ENCODE measurements at places on chromosomes 11 and 22.

- no peak for DNase-seq
Measured at GRCh38 chr11:62435846-62436660, 17.2 kb downstream of the SCGB1A1 start.

DNA sequence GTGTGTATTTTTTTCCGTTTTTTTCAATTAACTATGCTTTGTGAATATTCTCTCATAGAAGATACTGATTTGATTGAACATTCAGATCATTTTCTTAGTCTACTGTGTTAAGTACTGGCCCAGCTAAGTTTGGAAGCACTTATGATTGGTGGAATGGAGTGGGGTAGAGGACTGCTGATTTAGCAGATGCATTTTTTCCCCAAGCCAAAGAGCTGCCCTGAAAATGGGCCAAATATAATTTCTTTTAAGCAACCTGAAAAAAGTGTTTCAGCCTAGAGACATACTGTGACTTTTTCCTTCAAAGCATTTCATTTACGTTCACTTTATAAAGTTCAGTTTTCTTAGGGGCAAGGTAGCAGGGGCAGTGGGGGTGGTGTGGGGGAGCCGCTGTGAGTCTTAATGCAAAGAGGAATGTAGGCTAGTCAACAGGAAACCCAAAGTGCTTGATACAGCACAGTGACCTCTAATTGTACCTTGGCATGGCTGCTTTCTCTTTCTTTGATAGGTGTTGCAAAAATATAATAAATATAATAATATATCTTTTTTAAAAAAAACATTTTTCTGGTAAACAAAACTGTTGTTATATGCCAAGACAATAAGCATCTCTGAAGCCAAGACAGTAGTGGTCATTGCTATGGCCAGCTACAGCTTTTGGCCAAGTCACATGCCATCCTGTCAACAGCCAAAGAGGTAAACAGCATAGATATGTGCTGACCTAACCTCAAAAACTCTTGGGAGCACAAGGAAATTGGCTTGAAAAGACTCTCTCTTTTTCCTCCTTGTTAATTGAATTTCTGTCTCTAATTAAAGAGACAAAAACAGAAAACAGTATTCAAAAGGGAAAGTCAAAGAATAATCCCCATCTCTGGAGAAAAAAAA, 58.8 kb downstream of the LIF start:
- no peak for DNase-seq

DNA sequence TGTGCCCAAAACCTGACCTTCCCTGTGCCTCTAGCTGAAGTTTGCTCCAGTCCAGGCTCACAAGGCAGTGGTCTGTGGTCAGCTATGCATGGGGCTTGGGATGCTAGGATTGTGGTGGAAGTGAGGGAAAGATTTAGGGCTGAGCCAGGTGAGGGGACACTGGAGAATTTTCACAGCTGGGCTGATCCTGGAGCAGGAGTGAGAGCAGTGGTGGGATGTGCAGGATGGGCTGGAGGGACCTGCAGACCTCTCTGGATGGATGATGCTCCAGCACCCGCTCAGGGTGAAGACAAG, 23.9 kb upstream of the KDM2A start:
- no peak for DNase-seq

- DNase-seq = no peak
Measured at GRCh38 chr11:106939157-106939556, 79.1 kb downstream of the GUCY1A2 start.

DNA sequence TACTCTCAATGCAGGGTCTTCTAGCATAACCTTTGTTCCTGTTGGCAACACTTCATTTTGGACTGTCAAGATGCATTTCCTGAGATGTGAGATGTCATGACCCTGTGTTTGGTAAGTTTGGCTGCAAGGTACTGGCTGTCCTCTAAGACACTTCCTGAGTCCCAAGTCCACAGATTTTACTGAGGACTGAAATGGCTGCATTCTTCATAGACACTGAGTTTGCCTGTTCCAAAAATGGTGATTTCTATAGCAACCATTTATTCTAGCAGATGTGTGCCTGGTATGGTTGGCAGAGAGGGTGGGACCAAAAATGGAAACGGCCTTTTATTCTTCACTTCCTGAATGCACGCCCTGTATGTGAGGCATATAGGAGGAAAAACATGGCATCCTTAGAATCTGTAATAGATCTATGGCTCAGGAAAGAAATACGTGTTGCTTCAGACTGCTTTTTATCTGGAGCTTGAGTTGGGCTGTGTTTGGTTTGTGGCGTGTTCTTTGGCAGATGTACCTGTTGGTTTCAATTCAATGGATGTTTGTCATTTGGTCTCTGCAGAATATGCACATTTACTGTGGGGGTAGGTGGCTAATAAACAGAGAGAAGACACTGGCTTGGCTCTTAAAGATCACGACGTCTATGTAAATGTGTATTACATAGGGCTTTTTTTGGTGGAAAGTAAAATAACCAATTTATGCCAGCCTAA, 62.4 kb downstream of the ZBTB16 start:
- DNase-seq = no peak

- no peak for DNase-seq
Measured at GRCh38 chr22:25361899-25362214, 142.4 kb downstream of the CRYBB2 start.

- DNase-seq = no peak
Measured at GRCh38 chr22:25360411-25360810, 141.0 kb downstream of the CRYBB2 start.

DNA sequence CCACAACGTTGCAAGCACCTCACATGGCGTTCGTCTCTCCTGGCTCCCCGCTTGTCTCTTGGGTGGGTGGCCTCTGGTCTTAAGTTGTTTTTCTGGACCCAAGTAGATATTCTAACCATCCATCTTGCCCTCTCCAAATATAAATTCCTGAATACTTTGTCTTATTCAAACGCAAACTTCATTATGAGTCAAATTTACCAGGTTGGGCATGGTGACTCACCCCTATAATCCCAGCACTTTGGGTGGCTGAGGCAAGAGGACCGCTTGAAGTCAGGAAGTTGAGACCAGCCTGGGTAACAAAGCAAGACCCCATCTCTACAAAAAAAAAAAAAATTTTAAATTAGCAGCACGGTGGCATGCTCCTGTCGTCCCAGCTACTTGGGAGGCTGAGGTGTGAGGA, 5.1 kb upstream of the IGSF9B start:
- no peak for DNase-seq

DNA sequence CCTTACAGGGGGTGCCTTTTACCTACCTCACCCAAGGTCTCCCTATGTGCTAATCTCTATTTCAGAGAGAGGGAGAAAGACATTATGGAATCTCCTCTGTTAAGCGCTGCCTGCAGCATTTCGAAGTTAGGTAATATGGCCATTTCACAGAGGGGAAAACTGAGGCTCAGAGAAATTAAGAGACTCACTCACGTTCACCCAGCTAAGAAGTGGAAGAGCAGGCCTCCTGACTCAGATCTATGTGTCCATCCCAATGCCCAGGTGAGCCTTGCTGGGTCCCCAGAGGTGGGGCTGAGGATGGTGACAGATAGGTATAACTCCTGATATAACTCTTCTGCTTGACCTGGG, 147.0 kb downstream of the FBXO7 start:
- DNase-seq = no peak

- no peak for DNase-seq
Measured at GRCh38 chr11:104704146-104704830, 194.0 kb downstream of the CASP12 start.

DNA sequence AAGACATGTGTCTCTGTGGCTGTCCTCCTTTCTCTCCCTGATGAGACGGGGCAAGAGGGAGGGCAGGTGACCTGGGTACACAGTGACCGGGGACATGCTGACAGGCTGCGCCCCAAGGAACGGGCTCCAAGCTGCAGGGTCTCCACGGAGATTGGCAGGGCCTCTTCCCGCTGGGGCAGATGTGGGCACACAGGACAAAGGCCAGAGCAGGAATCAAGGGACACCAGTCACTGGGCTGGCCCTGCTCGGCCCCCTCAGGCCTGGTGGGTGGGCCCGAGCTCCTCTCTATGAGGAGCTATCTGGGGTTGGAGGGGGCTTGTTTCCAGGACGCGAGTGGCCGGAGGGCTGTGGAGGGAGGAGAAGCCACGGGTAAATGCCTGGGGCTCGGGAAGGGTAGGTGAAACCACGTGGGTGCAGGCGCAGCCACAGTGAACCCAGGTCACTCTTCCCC, 11.2 kb downstream of the PNPLA5 start:
- no peak for DNase-seq

DNA sequence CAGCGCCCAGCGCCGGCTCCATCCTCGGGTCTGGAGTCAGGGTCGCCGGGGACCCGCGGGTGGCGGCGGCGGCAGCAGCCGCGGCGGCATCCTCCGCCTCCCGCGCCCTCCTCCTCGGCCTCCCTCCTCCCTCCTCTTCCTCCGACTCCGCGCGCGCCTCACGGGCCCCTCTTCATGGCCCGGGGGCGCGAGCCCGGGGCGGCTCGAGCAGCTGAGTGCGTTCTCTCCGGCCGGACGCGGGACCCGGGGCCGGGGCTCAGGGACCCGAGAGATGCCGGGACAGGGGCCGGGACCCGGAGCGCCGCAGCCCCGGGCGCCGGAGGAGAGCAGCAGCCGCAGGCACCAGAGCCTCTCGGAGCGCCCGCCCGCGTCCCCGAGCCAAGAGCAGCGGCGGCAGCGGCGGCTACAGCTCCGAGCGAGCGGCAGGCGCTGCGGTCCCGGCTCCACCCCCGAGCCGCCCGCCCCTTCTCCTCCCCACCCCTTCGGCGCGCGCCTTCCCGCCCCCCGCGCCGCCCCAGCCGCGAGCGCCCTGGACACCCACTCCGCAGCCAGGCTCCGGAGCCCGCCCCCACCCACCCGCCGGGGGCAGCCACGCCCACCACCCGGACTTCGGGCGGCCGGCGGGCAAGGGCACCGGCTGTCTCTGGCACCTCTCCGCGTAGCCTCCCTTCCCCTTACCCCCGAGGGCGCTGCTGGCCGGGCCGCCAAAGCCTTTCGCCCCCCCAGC, at the start of gene CHST1:
TSS of gene CHST1 (minus strand) at position 417 of the 727 bp plus-strand sequence. CDS start 14,699 bp downstream, outside the sequence.
- no peak for DNase-seq

GRCh38 chr11:2474059-2474901, 29.5 kb downstream of the KCNQ1 start:
- no peak for DNase-seq

- DNase-seq = no peak
Measured at GRCh38 chr22:30945653-30946052, 22.9 kb downstream of the MORC2 start.

GRCh38 chr11:125663910-125664309, 16.7 kb downstream of the ACRV1 start:
- no peak for DNase-seq

DNA sequence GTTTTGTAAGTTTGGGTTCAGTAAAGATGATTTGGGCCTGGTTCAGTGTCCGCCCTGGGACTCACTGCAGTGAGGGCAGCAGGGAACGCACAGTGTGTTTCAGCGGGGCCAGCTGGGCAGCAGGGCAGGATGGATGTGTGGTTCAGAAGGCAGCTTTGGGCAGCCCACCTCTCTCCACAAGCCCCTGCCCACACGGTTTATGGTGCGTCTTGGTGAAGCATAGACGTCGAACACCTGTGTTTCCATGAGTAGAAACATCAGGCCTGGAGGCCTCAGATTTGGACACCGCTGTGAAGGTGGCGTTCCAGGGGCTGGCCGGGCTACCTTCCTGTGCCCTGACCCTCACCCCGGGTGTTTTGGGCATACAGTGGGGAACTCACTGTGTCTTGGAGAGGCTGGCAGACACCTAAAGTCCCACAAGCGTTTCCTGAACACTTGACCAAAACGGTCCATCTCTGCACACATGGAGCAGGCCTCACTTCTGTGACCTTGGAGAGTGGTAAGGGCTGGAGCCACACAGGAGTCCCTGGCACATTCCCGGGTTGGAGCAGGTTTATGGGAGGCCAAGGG, 59.0 kb downstream of the ST14 start:
- DNase-seq = no peak

GRCh38 chr11:64018310-64018709, 17.4 kb upstream of the FLRT1 start:
- no peak for DNase-seq

DNA sequence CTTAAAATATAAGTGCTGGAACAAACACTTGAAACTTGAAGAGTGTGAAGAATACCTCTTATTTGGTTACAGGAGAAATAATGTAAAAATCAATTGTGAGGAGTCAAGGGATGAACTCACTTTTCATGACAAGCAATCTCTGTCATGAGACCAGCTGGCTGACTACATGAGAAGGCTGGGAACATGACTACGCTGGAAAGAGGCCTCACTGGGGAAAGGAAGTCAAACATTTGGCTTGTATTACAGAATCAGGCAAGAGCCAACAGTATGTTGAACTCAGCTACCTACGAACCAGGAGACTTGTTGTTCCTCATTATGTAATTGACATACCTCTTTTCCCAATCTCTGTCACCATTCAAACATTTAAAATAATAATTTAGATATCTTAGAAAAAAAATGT, 14.4 kb downstream of the DCDC1 start:
- DNase-seq = no peak

DNA sequence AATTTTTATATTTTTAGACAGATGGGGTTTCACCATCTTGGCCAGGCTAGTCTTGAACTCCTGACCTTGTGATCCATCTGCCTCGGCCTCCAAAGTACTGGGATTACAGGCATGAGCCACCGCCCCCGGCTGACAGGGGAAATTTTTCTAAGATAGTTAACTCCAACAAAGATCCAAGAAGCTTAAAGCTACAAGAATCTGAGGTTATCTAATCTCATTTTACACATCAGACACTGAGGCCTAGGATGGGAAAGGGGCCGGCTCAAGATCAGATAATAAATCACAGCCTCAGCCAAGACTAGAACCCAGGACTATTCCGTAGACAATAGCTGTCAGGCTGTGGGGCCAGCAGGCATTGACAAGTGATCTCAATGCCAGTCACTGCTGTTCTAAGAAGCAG, 94.0 kb downstream of the AMBRA1 start:
- DNase-seq = no peak

- no peak for DNase-seq
Measured at GRCh38 chr11:6225896-6226295, 8.5 kb downstream of the FHIP1B start.

DNA sequence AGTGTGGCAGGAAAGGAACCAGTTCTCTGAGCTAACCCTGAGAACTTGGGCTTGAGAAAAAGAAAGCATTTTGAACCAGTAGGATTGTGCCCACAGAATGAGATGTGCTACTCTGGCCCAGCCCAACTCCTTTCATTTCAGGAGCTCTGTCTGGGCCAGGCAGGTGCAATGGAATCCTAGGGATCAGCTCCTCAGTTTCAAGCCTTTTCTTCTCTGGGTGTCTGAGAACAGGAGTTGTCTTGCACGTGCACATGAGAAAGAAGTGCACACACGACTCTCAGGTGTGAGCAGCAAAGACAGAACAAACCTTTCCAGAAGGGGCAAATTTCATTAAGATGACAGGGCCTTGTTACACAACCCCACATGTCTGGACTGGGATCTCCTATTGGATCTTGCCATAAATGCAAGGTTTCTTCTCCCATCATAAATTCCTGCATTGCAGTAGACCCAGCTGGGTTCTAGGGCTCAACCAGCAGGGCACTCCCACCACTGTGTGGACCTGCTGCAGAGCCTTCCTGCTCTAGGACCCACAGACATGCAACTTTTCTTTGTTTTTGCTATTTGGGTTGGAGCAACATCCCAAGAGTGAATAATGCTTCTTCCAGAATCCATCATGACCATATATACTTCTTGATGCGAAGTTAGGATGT, 24.5 kb upstream of the GGTLC2 start:
- DNase-seq = no peak

GRCh38 chr11:67278135-67278938, 10.8 kb upstream of the ANKRD13D start:
- no peak for DNase-seq

- no peak for DNase-seq
Measured at GRCh38 chr11:35725885-35726284, 63.3 kb downstream of the TRIM44 start.

- no peak for DNase-seq
Measured at GRCh38 chr22:23269441-23270211, 89.3 kb downstream of the BCR start.
